ENCODE measurements at places on chromosomes 6 and 20. TPM values are rescaled to one million over a fixed set of nuclear protein-coding genes. Genes with fewer than 3 reads are reported as not detected.

The ISM1 gene
- not detected for total RNA-seq

The CDS2 gene
- total RNA-seq, result 49.0 TPM

The LCA5 gene
- total RNA-seq, result 4.2 TPM

The GMDS gene
- total RNA-seq, result 23.5 TPM

The CASP8AP2 gene
- total RNA-seq, result 22.0 TPM

The PSMB9 gene
- total RNA-seq, result 6.3 TPM

The ERVFRD-1 gene
- total RNA-seq, result not detected

The ZC2HC1B gene
- total RNA-seq, result not detected

DNA sequence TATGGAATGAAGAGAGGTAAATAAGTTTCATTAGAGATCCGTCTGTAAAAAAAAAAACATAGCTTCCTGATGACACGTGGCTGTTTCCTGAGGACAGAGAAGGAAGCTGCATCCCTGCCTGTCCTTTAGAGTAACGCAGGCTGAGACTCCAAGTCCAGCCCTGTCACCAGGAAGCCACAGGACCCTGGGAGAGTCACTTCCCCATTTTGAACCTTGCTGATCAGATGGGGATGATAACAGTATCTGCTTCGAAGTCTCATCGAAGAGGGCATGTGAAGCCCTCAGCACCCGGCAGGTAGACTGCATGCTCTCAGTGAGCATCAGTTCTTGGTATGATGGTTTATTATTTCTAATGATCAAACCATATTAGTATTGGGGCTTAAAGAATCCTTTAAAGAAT is 139.1 kb upstream of the KCNG1 start:
- peaks cover 10% of the 10 kb centered on the region for H3K27me3 ChIP-seq
- no peaks in the 10 kb centered on the region for H3K36me3 ChIP-seq
- DNase-seq, result no peak
- H3K4me3 ChIP-seq, result no peak overlapping the region
- no peaks in the 10 kb centered on the region for H3K4me1 ChIP-seq

DNA sequence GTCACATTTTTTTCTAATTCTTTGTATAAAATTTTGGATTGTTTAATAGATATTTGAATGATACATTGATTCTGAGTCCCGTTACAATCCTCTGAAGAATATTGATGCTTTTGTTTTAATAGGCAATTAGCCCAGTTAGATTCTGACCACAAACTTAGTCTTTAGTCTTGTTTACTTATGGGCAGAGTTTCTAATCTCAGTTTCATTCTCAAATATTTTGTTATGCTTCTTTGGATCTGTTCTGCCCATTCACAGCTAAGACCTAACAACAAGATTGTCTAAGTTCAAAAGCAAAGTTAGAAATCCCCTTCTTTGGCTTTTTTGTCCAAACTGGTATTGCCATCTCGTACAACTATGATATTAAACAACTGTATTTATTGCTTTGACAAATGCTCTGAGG is 58.0 kb downstream of the TBXT start:
- H3K27me3 ChIP-seq, result no peaks in the 10 kb centered on the region
- no peak for DNase-seq
- no peak overlapping the region for H3K27ac ChIP-seq
- H3K36me3 ChIP-seq, result no peaks in the 10 kb centered on the region

DNA sequence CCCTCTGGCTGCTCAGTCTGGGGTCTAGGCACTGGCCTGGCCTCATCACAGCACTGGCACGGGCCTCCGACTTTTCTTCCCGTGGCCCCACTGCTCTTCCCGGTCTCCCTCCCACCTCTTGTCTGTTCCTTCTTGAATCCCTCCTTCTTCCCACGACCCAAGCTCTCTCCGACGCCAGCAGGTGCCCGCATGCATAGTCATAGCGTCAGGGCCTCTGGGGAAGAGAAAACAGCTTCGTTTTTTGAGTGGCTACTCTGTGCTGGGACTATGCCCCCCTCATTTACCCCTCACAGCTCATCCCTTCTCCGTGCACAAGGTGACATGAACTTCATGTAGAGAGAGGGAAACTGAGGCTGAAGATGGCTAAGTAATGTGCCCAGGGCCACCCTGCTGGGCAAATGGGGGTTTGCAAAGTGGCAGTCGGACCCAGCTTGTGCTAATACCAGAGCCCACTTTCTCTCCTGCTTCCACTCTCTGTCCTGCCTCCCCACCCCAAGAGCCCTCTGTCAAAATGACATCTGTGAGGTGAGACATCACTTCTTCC is 59.2 kb downstream of the SYNJ2 start:
- no peak overlapping the region for H3K4me3 ChIP-seq
- H3K4me1 ChIP-seq, result peaks cover 38% of the 10 kb centered on the region
- H3K27me3 ChIP-seq, result no peaks in the 10 kb centered on the region
- no peak for DNase-seq
- peaks cover 16% of the 10 kb centered on the region for H3K36me3 ChIP-seq
- peak overlapping the region; percentile 99 for H3K27ac ChIP-seq

DNA sequence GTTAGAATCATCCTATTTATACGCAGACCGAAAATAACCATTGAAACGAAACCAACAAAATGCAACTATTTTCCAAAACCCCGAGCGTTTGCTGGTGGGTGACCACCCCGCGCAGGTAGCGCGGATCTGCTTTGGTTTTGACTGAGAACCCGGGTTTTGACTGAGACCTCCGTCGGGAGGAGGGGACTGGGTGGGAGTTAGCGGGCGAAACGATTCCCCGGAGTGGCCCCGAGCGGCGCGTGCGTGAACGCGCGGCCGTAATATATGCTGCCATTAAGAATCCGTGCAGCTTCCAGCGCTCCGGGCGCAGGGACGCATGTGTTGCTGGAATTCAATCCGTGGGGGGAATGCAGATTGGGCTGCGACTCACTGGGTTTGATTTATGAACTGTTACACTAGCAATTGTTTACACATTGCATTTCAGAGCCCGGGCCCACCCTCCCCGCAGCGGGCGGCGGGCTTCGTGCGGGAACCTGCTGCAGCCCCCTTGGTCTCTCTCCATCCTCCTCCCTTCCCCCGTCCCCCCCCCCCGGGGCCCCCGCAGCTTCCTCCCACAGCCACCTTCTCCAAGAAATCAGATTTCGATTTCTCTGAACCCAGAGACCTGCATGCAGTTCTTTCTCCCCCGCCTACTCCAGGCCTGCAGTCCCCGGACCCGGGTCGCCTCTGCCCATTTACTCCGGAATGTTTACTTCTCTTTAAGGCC is 9.9 kb downstream of the NRN1 start:
- H3K36me3 ChIP-seq, result no peaks in the 10 kb centered on the region
- H3K4me1 ChIP-seq, result peaks cover 9% of the 10 kb centered on the region
- peak overlapping the region; percentile 32 for H3K27ac ChIP-seq
- DNase-seq, result peak; percentile 59
- peak overlapping the region; percentile 99 for H3K4me3 ChIP-seq
- H3K27me3 ChIP-seq, result peaks cover 34% of the 10 kb centered on the region

- H3K27ac ChIP-seq, result no peak overlapping the region
- H3K4me1 ChIP-seq, result peaks cover 3% of the 10 kb centered on the region
- no peaks in the 10 kb centered on the region for H3K36me3 ChIP-seq
- H3K27me3 ChIP-seq, result no peaks in the 10 kb centered on the region
Observed at GRCh38 chr6:151276112-151276740, 36.5 kb downstream of the AKAP12 start.

DNA sequence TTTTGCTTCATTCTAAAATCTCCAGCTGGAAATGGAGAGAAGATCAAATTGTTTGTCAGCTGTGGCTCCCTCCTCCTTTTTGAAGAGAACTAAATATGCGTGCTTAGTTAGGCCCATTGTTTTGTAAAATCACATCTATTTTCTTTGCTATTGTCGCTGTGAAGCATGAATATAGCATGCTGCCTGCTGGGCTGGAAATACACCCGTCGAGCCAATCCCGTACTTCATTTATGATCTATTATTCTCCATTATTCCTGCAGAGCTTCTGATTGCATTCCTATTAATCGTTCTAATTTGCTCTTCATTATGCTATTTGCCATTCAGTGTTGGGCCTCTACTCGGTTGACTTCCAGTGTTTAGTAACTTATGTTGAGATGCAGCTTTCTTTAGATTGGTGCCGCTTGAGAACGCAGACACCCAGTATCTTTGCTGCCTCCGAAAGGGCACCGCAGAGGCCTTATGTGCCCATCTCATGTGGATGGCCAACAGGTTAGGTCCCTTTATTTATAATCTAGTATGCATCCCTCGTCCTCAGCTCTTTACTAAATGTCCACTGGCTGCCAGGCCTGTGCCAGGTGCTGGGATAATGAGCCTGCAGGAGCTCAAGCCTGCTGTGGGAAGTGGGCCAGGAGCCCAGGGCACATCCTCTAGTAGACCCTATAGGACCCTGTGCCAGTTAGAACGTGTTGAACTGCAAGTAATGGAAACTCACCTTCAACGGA is 45.6 kb downstream of the FAM50B start:
- no peak overlapping the region for H3K27ac ChIP-seq
- no peak overlapping the region for H3K4me3 ChIP-seq
- no peaks in the 10 kb centered on the region for H3K27me3 ChIP-seq
- no peak for DNase-seq

- H3K4me3 ChIP-seq, result no peak overlapping the region
- no peak for DNase-seq
- H3K27ac ChIP-seq, result no peak overlapping the region
- no peaks in the 10 kb centered on the region for H3K27me3 ChIP-seq
- H3K36me3 ChIP-seq, result no peaks in the 10 kb centered on the region
Observed at GRCh38 chr20:1302685-1303541, 26.0 kb downstream of the SDCBP2 start.

DNA sequence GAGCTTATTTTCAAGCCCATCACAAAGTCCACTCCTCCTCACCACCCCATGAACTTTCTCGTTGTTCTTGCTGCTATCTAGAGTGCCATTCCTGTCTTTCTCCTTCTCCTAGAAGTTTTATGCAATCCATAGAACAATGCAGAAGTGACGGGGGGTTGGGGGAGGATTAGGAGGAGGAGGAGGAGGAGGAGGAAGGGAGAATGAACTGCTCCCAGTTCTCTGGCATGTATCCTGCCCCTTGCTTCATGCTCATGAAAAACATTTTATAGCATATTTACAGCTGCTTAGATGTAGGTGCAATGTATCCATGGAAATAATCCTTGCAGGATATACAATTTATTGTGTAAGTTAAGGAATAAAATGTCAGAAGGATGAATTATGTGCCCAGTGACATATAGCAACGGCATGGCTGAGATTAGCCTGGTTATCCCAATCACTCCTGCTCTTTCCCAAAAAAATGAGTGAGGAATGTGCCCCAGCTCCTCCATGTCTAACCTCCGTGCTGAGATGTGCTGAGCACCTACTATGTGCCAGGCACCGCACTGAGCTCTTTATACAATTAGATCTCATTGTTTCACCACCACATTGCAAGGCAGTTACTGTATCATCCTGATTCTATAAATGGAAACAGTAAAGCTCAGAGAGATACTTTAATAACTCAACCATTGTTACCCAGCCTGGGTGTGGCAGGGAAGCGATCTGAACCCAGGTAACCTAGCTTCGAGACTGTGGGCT is 41.6 kb upstream of the TFAP2C start:
- no peak overlapping the region for H3K27ac ChIP-seq
- no peaks in the 10 kb centered on the region for H3K27me3 ChIP-seq
- no peaks in the 10 kb centered on the region for H3K36me3 ChIP-seq

GRCh38 chr6:163585932-163586437 is 171.5 kb downstream of the QKI start:
- peak overlapping the region; percentile 21 for H3K27ac ChIP-seq
- no peak overlapping the region for H3K4me3 ChIP-seq
- DNase-seq, result peak; percentile 76
- H3K4me1 ChIP-seq, result peaks cover 20% of the 10 kb centered on the region
- no peaks in the 10 kb centered on the region for H3K27me3 ChIP-seq

GRCh38 chr6:39887692-39888450 is 46.4 kb downstream of the MOCS1 start:
- H3K27me3 ChIP-seq, result no peaks in the 10 kb centered on the region
- no peaks in the 10 kb centered on the region for H3K36me3 ChIP-seq
- peak; percentile 96 for DNase-seq
- peak overlapping the region; percentile 86 for H3K27ac ChIP-seq
- peaks cover 25% of the 10 kb centered on the region for H3K4me1 ChIP-seq
- no peak overlapping the region for H3K4me3 ChIP-seq

- peak overlapping the region; percentile 5 for H3K4me3 ChIP-seq
- peaks cover 8% of the 10 kb centered on the region for H3K4me1 ChIP-seq
- H3K27me3 ChIP-seq, result no peaks in the 10 kb centered on the region
- H3K27ac ChIP-seq, result no peak overlapping the region
Observed at GRCh38 chr20:19849341-19850197, 91.5 kb downstream of the RIN2 start.

DNA sequence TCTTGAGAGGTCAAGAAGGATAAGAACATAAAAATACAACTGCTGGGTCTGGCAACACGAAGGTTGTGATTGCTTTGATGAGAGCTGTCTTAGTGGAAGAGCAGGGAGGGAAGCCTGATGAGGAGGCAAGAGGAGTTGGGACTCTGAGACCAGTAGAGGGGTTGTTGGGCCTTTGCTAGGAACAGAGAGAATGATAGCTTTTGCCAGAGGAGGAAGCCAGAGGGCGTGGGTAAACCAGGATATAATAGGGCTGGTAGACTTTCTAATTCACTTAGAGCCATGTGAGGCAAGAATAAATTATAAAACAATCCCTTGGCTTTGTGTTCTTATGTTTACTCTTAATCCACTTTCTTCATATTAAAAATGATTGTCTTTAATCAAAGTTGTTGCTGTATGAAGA is 78.6 kb downstream of the RCAN2 start:
- H3K36me3 ChIP-seq, result no peaks in the 10 kb centered on the region
- H3K4me3 ChIP-seq, result no peak overlapping the region
- DNase-seq, result no peak
- no peaks in the 10 kb centered on the region for H3K4me1 ChIP-seq
- no peaks in the 10 kb centered on the region for H3K27me3 ChIP-seq

- H3K27ac ChIP-seq, result no peak overlapping the region
- H3K27me3 ChIP-seq, result no peaks in the 10 kb centered on the region
- no peak overlapping the region for H3K4me3 ChIP-seq
- no peak for DNase-seq
- H3K4me1 ChIP-seq, result peaks cover 21% of the 10 kb centered on the region
Observed at GRCh38 chr6:2976060-2976459, 4.7 kb upstream of the SERPINB6 start.

- H3K27me3 ChIP-seq, result no peaks in the 10 kb centered on the region
- no peaks in the 10 kb centered on the region for H3K36me3 ChIP-seq
- H3K27ac ChIP-seq, result no peak overlapping the region
- no peak overlapping the region for H3K4me3 ChIP-seq
- H3K4me1 ChIP-seq, result no peaks in the 10 kb centered on the region
Observed at GRCh38 chr20:54459279-54459678, 16.1 kb upstream of the DOK5 start.

DNA sequence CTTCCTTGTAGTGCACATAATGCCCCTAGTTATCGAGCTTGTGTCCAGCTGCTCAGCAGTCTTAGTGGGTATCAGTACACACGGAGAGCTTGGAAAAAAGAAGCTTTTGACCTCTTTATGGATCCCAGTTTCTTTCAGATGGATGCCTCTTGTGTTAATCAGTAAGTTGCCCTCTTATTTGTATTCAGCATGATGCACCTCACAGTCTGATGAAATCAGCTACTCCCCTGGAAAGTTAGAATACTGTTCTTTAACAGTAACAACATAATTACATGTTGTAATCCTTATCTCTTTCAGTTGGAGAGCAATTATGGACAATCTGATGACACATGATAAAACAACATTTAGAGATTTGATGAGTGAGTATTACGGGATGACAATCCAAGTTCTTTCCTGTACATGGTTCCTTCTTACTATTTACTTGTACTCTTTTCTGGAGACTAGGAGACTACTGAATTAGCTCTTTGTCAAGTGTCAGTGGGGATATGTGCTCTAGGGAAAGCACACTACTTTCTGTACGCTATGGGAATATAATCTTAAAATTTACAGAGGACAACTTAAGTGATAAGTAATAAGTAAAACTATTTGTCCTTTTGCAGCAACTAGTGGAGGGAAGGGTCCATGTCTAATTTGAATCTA is 39.1 kb downstream of the PGM3 start:
- no peak overlapping the region for H3K4me3 ChIP-seq
- H3K27ac ChIP-seq, result no peak overlapping the region
- H3K4me1 ChIP-seq, result no peaks in the 10 kb centered on the region
- H3K36me3 ChIP-seq, result no peaks in the 10 kb centered on the region

All from endothelial cell of umbilical vein (primary cell).